ENCODE measurements at places on chromosomes 16 and 17. TPM values are rescaled to one million over a fixed set of nuclear protein-coding genes. Genes with fewer than 3 reads are reported as not detected.

The CSH2 gene
- total RNA-seq, result 0.66 TPM

DNA sequence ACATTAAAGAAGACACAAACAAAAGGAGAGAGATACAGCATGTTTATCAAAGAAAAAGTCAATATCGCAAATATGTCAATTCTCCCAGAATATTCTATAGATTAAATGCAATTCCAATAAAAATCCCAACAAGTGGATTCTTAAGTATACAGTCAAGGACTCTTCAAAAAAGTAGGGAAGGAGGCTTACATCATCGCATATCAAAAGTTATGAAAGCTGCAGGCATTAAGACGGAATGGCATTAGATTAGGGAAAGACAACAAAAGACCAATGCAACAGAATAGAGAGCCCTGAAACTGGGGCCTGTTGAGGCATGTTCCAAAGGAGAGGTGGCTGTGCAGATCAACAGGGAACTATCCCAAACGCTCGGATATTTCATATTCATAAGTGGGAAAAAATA is 76.0 kb downstream of the MARCHF10 start:
- DNase-seq, result no peak
- H3K36me3 ChIP-seq, result no peaks in the 10 kb centered on the region
- no peak overlapping the region for H3K4me3 ChIP-seq
- no peak overlapping the region for H3K27ac ChIP-seq

GRCh38 chr16:57112403-57113041 is 20.1 kb downstream of the CPNE2 start:
- H3K27me3 ChIP-seq, result no peaks in the 10 kb centered on the region
- no peak overlapping the region for H3K4me3 ChIP-seq

The DNAI2 gene
- not detected for total RNA-seq

DNA sequence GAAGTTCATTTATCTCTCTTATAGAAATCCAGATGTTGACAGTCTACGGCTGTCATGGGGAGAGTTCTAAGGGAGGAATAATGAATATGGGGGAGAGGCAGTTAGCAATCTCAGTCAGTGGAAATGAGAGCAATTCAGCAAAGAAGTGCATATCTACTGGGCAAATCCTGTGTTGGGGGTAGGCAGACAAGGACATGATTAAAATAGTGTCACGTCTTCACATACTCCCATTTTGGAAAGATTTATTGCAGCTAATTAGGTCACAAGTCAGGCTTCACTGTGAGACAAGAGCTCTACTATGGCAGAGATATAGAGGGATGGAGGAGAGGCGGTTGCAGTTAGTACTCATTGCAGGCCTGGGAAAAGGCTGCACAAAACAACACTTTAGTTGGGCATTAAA is 29.8 kb downstream of the LRRC36 start:
- no peak overlapping the region for H3K4me3 ChIP-seq
- no peak for DNase-seq
- peaks cover 68% of the 10 kb centered on the region for H3K27me3 ChIP-seq
- H3K27ac ChIP-seq, result no peak overlapping the region

The SLFN14 gene
- not detected for total RNA-seq

GRCh38 chr17:27293898-27294688 is at the start of gene WSB1:
WSB1 (plus strand) TSS chr17:27294114; CDS start chr17:27294396, 282 bp downstream.
- peak; percentile 96 for DNase-seq
- H3K36me3 ChIP-seq, result no peaks in the 10 kb centered on the region
- no peaks in the 10 kb centered on the region for H3K27me3 ChIP-seq
- H3K4me3 ChIP-seq, result peak within 1 kb of the TSS; percentile 100
- H3K4me1 ChIP-seq, result peaks cover 41% of the 10 kb centered on the region
- peak within 1 kb of the TSS; percentile 100 for H3K27ac ChIP-seq

- peaks cover 12% of the 10 kb centered on the region for H3K27me3 ChIP-seq
- DNase-seq, result no peak
- no peaks in the 10 kb centered on the region for H3K36me3 ChIP-seq
- H3K27ac ChIP-seq, result no peak overlapping the region
- no peak overlapping the region for H3K4me3 ChIP-seq
- peaks cover 36% of the 10 kb centered on the region for H3K4me1 ChIP-seq
These were observed 542.0 kb downstream of the WWOX start for GRCh38 chr16:78641433-78641832.

- peak overlapping the region; percentile 77 for H3K4me3 ChIP-seq
- H3K27me3 ChIP-seq, result no peaks in the 10 kb centered on the region
- H3K36me3 ChIP-seq, result no peaks in the 10 kb centered on the region
- peak; percentile 63 for DNase-seq
- H3K4me1 ChIP-seq, result peaks cover 29% of the 10 kb centered on the region
These were observed 584 bp upstream of the STAT5B start for GRCh38 chr17:42276609-42277341.

The ZG16 gene
- total RNA-seq, result 0.11 TPM

GRCh38 chr17:58966208-58966607 is 140.5 kb downstream of the TRIM37 start:
- no peaks in the 10 kb centered on the region for H3K36me3 ChIP-seq
- H3K27me3 ChIP-seq, result no peaks in the 10 kb centered on the region
- no peak for DNase-seq
- no peak overlapping the region for H3K27ac ChIP-seq

GRCh38 chr17:41428591-41429291 is 4.4 kb upstream of the KRT37 start:
- peaks cover 4% of the 10 kb centered on the region for H3K4me1 ChIP-seq
- H3K36me3 ChIP-seq, result no peaks in the 10 kb centered on the region
- no peak for DNase-seq
- H3K4me3 ChIP-seq, result no peak overlapping the region
- no peaks in the 10 kb centered on the region for H3K27me3 ChIP-seq
- H3K27ac ChIP-seq, result no peak overlapping the region

All from mesothelial cell of epicardium (in vitro differentiated cells).